ENCODE measurements at places on chromosomes 6 and 20.
A peak's percentile ranks its signal among the peaks of the same experiment; 100 is the strongest.

DNA sequence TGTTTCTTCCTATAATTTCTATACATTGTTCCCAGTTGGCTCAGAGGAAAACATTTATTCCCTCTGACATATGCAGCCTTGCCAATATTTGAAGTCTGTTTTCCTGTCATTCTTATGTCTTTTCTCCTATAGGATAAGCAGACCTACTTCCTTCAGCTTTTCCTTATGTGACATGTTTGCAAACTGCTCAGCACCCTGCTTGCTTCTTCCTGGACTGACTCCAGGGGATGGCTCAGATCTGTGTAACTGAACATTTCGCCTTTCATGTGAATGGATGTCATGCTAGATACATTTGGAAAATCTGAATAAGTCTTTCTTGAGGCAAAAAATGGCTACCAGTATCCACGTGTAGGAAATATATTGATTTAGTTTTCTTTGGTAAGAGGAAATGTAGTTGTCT is 113.2 kb downstream of the CARMIL1 start:
- DNase-seq = no peak

DNA sequence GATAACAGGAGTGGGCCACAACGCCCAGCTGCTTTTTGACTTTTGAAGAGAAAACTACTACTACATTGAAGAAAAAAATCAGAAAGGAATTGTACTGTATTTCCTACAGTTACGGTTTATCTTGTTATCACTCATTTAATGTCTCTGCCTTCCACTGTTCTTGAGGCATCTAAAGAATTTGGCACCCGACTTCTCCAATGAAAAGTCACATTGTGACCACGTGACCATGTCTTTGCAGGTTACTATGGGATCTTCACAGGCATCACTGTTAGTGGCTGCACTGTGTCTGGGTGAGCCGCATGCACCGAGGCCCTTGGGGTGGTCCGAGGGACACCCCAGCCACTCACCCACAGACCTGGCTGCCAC is 26.8 kb downstream of the RRBP1 start:
- DNase-seq = no peak

DNA sequence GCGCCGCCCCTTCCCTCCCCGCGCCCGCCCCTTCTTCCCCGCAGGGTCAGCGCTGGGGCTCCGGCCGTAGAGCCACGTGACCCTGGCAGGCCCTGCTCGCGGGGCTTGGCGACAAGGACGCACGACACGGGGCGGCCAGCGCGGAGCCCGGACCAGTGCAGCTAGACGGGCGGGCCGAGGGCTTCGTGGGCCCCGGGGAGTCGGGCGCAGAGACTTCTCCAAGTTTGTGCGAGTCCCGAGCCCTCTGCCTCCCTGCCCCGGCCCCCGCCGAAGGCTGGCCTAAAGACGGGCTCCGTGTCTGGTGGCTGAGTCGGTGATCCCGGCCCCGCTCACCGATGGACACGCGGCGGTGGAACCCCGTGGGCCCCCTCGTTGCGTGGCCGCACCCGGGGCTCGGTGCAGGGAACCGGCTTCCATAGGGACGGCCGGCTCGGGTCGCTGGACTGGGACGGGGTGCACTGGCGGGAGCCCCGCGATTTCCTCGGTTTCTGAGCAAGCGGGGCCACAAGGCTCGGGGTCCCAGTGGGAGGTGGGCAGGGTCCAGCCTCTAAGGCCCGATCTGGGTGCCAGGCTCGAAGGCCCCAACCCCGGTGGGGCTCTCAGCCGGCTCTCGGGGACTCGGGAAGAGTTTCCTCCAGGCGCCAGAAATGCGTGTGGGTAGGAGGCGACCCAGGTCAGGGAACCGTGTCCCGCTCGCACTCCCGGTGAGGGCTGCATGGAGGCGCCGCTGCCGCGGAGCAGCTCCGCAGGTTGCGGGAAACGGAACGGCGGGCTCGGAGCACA is 452 bp upstream of the GATA5 start:
- no peak for DNase-seq

- DNase-seq = peak; percentile 20
These were observed 19.6 kb upstream of the FERMT1 start for GRCh38 chr20:6142348-6142993.

DNA sequence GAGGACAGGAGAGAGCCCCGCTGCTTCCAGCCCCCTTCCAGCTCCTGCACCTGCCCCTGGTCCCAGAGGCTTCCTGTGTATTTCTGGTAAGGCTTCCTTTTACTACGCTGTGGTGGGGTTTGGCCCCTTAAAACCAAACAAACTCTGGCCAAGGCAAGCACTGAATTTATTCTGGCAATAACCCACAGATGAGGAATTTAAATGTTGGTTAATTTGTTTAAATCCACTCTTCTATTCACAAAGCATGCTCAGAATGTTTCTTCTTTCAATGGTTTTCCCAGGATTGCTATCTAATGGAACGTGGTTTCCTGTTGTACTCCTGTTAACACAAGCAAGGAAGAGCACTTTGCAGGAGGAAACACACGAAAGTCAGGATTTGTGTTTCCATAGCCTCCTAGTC is 236.5 kb upstream of the FOXQ1 start:
- no peak for DNase-seq

Data from amniotic stem cell (primary cell).